ENCODE measurements at places on chromosomes 3 and 15.

DNA sequence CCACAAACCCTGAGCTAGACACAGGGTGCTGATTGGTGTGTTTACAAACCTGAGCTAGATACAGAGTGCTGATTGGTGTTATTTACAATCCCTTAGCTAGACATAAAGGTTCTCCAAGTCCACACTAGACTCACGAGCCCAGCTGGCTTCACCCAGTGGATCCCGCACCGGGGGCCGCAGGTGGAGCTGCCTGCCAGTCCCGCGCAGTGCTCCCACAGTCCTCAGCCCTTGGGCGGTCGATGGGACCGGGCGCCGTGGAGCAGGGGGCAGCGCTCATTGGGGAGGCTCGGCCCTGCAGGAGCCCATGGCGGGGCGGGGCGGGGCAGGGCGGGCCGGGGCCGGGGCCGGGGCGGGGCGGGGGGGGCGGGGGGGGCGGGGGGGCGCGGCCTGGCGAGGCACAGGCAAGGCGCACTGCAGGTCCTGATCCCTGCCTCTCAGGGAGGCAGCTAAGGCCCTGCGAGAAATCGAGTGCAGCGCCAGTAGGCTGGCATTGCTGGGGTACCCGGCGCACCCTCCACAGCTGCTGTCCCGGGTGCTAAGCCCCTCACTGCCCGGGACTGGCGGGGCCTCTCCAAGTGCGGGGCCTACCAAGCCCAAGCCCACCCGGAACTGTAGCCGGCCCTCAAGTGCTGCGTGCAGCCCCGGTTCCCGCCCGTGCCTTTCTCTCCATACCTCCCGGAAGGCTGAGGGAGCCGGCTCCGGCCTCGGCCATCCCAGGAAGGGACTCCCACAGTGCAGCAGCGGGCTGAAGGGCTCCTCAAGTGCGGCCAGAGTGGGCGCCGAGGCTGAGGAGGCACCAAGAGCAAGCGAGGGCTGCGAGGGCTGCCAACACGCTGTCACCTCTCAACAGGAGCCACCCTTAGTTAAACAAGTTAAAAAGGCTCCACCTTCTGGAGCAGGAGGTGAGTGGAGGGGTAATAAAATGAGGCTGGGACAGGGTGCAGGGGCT, 9.8 kb upstream of the TMEM40 start:
- DNase-seq: no peak

- no peak for DNase-seq
These were observed 211.1 kb downstream of the SLC9A9 start for GRCh38 chr3:143637133-143637532.

DNA sequence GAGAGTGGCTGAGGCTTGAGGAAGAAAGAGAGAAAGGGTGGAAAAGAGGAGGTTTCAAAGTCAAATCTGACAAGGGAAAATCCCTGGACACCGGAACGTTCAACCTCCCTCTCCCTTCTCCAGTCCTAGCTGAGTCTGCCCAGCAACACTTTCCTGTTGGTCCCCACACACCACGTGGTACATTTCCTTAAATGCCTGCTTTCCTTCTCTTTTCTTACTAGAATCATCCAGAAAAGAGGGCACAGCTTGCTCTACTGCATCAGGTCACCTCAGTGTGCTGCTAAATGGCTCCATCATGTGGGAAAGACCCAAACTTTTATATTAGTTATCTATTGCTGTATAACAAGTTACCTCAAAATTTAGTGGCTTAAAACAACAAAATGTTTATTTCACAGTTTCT, 181.2 kb downstream of the NECTIN3 start:
- no peak for DNase-seq

DNA sequence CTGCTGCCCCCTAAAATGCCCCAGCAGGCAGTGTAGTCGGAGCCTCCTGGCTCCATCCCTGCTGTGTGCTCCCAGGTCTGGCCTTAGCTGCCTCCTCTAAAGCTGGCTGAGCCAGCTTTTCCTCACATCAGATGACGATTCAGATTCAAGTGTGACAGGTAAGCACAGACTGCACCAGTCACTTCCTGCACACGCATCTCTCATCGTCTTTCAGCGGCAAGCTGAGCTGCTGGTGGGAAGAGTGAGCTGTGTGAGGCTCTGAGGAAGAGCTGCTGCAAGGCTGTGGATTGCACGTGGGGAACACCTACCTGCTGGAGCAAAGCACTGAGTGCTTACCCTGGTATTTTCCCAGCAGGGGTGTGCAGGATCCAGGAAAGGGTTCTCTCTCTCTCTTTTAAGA, 88.4 kb upstream of the RPL32 start:
- DNase-seq: no peak

GRCh38 chr3:17823816-17824215, 81.4 kb upstream of the TBC1D5 start:
- DNase-seq: no peak

DNA sequence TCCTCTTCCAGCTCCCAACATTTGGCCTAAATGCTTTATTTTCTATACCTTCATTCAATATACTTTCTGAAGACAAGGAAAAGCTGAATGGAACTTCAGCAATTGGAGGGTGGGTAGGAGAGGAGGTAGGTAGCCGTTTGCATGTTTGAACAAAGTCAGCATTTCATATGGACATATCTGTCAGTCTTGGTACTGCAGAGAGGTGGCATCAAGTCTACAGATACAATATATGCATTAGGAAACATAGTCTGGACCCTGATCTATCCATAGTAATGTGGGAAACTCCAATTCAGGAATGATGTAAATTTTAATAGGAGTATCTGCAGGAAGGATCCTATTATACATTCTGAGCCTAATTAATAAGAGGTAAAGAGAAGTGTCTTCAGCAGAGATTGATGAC, 526.4 kb downstream of the MECOM start:
- no peak for DNase-seq

- no peak for DNase-seq
These were observed 115.1 kb downstream of the FHIT start for GRCh38 chr3:61136191-61136590.

DNA sequence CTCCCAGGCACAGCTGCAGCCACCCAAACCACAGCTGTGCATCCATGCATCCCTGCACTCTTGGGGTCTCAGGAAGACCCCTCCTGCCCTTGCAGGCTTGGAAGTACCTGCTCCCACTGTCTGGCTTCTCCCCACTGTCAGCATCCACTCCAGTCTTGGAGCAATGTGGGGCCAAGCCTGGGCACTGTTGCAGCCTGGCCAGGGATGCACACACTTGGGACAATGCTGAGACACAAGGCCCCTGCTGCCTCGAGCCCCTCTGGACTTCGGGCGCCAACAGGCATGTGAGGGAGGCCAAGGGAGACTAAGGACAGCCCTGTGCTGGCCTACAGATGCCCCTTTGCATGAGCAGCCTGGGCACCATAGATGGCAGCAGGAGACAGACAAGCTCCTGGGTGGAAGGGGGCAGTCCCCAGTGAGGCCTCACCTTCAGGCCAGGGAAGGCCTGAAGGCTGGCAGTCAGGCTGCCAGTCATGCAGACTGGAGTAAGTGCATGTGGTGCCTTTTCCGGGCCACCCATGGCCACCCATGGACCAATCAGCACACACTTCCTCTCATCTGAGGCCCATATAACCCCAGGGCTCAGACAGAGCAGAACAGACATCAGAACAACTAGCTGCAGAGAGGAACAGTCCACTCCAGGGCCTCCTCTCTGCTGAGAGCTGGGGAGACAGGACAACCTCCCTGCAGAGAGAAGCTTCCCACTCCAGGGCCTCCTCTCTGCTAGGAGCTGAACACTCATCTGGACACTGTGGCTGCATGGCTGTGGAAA, 219.0 kb downstream of the VGLL3 start:
- no peak for DNase-seq

DNA sequence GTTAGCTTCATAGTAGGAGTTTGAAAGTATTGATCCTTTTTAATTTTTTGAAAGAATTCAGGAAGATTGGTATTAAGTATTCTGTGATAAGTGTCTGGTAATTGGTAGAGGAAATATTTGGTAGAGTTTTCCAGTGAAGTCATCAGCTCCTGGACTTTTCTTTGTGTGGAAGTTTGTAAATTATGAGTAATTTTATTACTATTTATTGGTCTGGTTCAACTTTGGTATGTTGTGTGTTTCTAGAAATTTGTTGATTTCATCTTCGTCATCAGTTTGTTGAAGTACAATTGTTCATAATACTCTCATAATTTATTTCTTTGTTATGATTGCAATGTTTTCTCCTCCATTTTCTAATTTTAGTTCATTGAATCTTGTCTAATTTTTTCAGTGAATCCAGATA, 832.0 kb downstream of the OTOL1 start:
- no peak for DNase-seq

GRCh38 chr3:72924055-72924454, 36.2 kb downstream of the GXYLT2 start:
- no peak for DNase-seq

DNA sequence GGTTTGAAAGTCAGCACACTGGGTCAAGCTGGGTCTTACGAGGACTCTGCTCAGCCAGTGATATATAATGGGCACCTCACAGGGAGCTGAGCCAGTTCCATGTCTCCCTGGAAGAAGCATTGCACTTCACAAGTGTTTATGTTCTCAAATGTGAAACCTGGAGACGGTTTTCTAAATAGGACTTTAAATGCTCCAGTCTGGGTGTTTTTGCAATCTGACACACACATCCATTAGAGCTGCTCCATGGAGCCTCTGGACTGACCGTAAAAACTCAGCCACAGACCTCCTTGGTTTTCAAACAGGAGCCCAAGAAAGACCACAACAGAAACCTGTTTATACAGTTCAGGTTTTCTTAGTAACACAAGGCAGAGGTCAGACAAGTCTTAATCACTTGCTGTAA, 201.3 kb upstream of the LRIG1 start:
- DNase-seq: no peak

- DNase-seq: no peak
These were observed 37.2 kb upstream of the CSPG4 start for GRCh38 chr15:75749820-75750219.

DNA sequence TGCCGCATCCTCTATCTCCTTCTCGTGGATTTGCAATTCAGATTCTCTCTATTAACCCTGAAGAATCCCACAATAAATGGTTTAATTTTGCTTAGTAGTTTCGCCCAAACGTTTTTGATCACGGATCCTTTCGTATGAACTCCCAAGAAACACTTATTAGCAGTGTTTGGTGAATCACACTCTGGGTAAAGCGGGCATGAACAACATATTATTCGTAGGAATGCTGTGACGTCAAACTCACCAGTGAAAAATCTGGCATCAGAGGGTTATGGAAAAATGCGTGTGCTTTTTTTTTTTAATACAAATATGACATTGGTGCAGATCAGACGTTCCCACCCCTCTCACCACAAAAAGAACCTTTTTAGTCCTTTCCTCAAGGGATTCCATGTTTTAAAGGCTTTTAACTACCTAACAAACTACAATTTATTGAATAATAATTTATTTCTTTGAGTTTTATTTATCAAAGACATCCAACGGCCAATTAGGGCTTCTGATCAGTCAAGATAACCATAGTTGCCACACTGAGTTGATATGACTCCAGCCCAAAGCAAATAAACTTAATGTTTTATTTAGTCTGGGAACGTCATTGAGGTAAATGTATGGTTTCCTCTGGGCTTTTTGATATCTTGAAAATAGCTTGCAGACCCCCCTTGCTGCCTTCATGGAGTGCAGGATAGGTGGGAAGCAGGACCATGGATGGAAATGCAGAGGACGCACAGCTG, 45.5 kb upstream of the CGNL1 start:
- DNase-seq: no peak

DNA sequence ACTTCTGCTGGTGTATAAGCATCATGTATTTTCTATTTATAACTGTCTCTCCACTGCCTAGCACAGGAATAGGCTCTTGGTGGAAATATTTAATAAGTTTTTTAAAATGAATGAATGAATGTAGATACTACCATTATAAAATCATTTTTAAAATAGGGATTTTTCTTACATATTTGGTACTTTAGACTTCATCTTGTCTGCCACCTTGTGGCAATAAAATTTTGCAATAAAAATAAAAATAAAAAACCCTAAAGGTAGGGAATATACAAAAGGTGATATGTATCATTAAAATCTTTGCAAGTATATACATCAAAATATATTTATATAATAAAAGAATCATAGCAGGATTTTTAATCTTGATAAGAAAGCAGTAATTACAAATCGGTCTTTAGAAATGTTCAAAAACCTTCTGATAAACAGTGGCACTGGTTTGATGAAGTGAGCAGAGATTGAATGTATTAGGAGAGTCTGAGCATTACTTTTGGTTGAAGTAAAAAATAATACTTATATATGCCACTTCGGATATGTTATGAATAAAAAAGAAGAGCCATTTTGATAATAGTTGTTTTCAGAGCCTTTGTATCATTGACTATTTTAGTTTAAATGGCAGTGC, 95.2 kb downstream of the SPATA16 start:
- DNase-seq: no peak

GRCh38 chr15:97174886-97175540, 785.5 kb upstream of the ARRDC4 start:
- DNase-seq: no peak

GRCh38 chr15:69615736-69616135, 163.1 kb downstream of the RPLP1 start:
- DNase-seq: no peak

- DNase-seq: no peak
These were observed 1.7 kb downstream of the TLR9 start for GRCh38 chr3:52223449-52224408.

GRCh38 chr3:146156666-146157314, 4.2 kb downstream of the PLOD2 start:
- no peak for DNase-seq

DNA sequence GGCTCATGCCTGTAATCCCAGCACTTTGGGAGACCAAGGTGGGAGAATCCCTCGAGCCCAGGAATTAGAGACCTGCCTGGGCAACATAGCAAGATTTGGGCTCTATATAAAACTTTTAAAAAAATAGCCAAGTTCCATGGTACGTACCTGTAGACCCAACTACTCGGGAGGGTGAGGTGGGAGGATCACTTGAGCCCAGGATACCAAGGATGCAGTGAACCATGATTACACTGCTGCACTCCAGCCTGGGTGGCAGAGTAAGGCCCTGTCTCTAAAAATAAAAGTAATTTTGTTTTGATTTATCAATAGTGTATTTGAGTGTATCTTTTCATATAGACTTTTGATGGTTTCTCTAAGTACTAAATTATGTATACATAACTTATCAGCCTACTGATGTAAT, 63.1 kb downstream of the LSM3 start:
- no peak for DNase-seq

- DNase-seq: no peak
These were observed 2.9 kb downstream of the SNRPN start for GRCh38 chr15:24957691-24958090.

DNA sequence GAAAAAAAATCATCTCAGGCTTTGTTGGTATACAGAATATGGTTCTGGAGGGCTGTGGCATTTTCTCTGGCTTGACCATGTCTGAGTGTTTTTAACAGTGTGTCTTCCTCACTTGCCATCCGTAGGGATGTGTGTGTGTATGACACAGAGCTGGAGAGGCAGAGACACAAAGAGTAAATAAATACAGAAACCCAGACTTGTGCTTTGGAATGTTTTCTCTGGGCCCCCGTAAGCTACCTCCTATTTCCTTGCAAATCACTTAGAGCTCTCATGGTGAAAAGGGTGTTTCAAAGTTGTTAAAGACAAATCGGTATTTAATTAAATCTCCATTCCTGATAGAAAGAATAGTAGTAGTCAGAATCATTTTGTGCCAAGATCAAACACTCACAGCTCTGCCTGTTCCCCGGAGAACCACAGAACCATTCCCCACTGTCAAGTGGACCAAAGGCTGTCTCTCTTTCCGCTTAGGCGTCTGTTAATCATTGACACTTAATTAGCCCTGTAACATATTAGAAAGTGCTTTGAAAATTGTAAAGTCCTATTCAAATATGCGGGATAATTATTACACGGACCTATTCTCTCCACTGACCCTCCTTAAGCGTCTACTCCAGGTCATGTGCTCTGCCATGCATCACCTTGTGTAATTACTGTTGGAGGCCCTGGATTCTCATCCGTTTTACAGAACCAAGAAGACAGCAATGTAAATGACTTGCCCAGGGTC, 313.6 kb upstream of the TLE3 start:
- DNase-seq: no peak

All from fibroblast of skin of left biceps (primary cell).